ENCODE measurements at places on chromosomes 11 and 22.

DNA sequence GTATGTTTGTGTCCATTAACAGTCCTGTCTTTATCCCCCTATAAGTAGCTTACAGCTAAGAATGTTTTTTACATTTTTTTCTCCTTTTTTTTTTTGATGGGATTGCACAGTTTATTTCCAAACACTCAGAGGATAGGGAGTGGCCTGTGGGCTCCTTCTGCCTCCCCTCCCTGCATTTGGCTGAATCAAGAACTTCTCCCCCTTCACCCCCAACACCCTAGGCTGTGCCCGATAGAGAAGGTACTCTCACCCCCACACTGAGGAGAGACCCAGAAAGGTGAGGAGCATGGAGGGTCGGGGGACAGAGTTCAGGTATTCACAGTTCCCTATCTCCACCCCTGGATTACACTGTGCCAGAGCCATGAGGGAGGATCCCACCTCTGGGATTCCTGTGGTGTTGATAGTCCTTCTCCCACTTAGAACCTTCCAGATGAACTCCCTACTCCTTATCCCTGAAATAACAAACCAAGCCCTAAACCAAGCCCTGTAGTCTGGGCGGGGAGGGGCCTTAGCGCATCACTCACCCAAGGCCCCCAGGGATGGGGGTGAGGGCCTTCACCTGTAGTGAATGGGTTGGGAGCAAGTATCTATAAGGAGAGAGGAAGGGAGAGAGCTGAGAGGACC lies 97.1 kb downstream of the ADAMTS15 start:
- no peak for DNase-seq

GRCh38 chr11:95089620-95090542 lies at the start of gene ENDOD1:
ENDOD1 (plus strand) TSS chr11:95089846; CDS start chr11:95089928, 82 bp downstream.
- DNase-seq: peak; percentile 81

DNA sequence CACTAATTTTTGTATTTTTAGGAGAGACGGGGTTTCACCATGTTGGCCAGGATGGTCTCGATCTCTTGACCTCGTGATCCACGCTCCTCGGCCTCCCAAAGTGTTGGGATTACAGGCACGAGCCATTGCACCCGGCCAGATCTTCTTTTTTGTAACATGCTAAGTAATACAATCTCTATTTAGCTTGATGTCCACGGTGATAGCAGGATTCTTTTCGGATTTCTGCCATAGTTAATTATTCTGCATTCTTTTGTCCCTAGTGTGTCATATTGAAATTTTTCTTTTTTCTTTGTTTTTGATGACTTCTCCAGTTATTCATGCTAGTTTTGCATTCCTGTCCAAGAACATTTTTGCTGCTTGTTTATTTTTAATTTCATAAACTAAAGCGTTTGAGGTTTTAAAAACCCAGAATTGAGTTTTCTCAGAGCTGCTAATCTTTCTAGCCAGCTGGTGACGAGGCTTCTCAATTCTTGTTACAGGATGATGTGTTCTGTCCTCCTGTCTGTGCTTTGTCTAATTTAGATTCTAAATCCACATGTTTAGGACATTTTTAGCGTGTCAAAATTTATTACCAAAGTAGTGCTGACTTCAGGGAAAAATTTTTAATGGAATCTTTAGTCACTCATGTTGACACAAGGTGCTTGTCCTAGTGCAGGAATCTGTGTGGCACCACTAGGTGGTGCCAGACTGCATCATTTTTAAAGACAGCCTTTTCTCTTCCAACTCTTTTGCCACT lies 21.8 kb downstream of the NF2 start:
- DNase-seq: no peak

DNA sequence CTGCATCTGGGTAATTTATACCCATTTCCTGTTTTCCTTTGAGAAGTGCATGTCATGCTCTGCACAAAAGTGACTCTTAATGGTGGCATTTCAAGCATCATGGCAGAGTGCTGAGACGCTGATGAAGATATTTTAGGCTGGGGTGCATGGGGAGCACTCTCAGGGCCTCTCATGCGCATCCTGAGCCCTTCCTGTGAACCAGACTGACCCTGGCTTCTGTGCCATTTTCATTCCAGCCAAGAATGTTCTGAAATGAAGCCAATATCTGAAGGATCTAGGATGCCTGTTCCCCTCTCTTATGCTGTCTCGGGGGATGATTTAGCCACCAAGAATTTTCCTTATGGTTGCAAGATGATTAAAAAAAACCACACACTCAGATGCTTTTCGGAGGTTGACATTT lies 61.5 kb downstream of the MIAT start:
- DNase-seq: no peak

DNA sequence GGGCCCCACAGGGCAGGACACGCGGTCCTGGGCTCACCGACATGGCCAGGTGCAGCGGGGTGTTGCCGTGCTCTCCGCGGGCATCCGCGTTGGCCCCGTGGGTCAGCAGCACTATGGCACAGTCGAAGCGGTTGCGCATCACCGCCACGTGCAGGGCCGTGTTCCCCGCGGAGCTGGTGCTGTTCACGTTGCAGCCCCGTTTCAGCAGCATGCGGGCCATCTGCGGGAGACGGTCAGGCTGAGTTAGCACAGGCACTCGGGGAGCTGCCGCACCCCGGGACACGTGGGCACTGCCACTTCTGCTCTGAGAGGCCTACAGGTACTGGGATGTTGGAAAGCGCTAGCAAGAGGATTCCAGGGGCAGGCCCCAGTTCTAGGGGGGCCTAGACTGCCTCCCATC lies 22.3 kb upstream of the BAIAP2L2 start:
- DNase-seq: no peak

- DNase-seq: no peak
Measured at GRCh38 chr11:58254936-58255335, 13.1 kb downstream of the OR10W1 start.

GRCh38 chr22:42083119-42083518 lies 3.6 kb downstream of the SMDT1 start:
- DNase-seq: no peak

DNA sequence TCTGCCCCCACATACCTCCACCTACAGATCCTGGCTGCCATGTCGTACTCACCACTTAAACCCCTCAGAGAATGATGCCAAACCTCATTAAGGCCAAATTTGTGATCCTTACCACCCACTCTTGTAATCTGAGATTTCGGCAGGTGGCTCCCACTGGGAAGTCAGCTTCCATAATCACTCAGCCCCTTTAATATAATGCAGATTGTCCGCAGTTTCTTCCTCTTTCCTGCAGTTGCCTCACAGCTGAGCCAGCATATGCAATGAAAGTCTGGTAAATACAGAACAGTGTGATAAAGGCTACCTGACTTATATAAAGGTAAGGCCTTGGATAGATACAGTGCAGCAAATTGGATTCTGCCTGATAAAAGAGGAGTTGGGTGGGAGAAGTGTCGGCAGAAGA lies 515.2 kb upstream of the TENM4 start:
- no peak for DNase-seq

DNA sequence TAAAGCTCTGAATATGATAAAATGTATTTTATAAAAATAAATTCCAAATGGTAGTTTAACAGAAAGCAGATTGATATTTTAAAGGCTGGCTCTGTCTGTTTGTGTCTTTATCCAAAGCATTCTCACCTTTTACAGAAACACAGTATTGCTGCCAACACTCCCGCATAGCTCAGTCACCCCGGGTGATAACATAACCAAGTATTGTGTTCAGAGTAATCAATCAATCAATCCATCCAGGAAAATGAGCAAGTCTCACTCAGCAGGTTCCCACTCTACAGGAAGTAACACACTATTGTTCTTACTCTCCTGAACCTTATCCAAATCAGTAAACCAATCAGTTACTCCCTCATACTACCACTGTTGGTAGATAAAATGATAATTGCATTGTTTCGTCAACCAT lies 203.4 kb downstream of the LRRC4C start:
- no peak for DNase-seq

GRCh38 chr22:29716814-29717545 lies 2.8 kb upstream of the CABP7 start:
- DNase-seq: no peak

DNA sequence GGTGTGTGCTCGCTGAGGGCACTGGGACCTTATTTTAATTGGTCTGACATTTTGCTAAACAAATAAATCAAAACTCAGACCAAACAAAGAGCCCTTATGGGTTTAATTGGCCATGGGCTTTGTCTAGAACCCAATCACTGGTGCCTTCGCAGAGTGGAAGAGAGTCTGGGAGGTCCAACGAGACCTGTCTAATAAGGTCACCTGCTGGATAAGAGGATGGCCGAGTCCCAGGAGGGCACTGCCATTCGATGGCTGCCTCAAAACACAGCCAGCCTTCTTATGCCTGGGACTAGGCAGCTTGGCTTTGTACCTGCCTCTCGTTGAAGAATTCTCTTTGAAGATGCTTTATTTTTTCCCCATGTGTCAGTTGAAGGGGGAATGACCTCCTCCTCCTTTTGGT lies 171.1 kb downstream of the CEP164 start:
- DNase-seq: peak; percentile 93

DNA sequence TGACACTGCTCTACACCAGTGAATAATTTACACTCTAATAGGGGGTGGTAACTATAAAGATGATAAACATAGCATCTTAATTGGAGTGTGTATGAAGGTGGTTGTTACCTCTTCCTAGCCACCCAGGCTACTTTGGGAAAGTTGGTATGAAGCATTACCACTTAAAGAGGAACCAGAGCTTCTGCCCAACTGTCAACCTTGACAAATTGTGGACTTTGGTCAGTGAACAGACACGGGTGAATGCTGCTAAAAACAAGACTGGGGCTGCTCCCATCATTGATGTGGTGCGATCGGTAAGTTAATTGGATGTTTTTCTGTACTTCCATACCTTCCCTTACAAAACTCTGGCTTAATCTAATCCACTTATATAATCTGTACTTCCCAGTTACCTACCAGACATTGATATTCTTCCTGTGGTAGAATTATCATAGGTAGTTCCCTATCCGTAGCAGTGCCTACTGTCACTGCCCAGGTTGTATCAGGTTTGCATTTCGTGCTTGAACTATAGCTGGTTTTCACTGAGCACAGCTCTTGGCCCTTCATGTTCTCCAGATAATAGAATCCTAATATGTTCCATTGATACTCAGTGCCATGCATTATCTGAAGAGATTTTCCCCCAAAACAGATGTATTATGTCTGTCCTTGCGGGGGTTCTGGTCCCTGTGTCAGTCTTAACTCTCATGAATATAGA lies 2.2 kb downstream of the RPL27A start:
- DNase-seq: no peak

DNA sequence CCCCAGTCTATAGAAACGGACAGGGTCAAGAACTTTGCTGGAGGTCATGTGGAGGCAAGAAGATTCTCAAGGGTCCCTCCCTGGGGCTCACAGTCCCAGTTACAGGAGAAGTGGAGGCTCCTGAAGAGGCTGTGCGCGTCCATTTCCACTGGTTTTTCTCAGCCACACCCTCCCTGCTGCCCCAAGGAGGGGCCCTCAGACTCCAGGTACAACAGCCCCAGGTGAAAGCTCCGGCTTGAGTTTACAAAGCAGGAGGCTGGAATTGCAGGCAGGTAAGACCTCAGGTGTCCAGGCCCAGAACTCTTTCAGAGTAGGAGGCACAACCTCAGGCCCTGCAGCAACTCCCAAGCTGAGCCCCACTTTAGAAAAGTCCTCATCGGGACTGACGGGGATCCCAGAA lies 3.1 kb downstream of the SHANK2 start:
- no peak for DNase-seq

- no peak for DNase-seq
Measured at GRCh38 chr11:60498399-60498798, 5.8 kb downstream of the MS4A12 start.

- DNase-seq: no peak
Measured at GRCh38 chr11:134330611-134331353, 1.0 kb upstream of the GLB1L2 start.

- no peak for DNase-seq
Measured at GRCh38 chr11:100638648-100639047, 48.4 kb upstream of the ARHGAP42 start.

DNA sequence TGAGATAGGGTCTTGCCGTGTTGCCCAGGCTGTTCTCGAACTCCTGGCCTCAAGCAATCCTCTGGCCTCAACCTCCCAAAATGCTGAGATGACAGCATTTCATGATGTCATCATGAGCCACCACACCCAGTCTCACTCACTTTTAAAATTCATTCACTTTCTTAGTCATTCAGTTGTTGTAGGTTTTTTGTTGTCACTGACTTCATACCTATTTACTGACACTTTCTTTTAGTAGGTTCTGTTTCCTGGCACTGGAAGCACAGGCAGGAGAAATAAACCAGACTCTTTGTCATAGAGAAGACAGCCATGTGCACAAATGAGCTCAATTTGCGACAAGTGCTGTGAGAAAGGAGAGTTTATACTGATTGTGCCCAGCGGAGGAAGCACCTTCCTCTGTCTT lies 10.5 kb downstream of the ART5 start:
- DNase-seq: no peak

GRCh38 chr11:26348776-26349175 lies 16.8 kb downstream of the ANO3 start:
- DNase-seq: no peak

DNA sequence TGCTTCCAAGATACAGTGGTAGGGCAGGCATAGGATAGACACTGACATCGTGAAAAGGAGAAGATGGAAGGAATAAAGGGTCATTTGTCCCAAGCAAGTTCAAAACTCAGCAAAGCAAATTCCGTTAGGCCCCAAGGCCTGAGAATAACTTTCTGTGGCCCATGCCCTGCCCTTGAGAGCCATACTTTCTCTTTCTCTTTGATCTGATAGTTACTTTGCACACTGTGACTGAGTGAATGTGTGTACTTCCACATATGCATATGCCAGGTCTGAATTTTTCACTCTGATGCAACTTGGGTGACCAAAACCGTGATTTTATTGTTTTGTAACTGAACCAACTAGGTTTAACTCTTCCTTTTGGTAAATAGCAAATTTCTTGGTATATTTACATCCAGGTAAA lies 371.5 kb downstream of the RAB38 start:
- no peak for DNase-seq

DNA sequence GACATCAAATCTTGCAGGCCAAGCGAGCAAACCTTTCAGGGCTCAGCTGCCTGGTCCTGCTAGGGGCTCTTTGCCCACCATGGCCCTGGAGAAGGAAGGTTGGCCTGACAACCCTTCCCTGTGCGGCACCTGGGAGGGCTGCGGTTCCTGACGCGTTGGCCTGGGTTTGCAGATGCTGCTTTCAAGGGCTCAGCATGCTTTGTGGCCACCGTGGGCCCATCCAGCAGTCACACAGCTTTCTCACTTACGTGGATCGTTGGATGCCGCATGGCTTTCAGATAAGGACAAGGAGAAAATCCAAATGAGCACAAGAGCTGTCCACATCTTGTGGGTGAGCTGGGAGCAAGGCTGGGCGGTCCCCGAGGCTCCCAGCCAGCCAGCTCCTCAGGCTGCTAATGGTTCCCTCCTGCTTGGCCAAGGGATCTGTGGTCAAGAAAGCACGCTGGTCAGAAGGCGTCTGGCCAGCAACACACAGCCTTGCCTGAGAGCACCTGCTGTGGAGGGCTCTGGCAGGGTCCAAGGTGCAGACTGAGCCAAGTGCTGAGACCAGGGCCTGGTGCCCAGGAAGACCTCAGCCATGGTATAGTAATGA lies 8.2 kb downstream of the C11orf24 start:
- no peak for DNase-seq

- no peak for DNase-seq
Measured at GRCh38 chr11:75337195-75337654, 14.2 kb downstream of the ARRB1 start.

GRCh38 chr11:13480198-13480597 lies 15.6 kb downstream of the PTH start:
- DNase-seq: no peak

- no peak for DNase-seq
Measured at GRCh38 chr11:107804211-107804610, 54.4 kb downstream of the SLC35F2 start.

- no peak for DNase-seq
Measured at GRCh38 chr11:65741185-65741584, 20.6 kb upstream of the RNASEH2C start.
